Common myeloid progenitor, CD34-positive (primary cell): ENCODE measurements at places on chromosomes 5 and 9.

DNA sequence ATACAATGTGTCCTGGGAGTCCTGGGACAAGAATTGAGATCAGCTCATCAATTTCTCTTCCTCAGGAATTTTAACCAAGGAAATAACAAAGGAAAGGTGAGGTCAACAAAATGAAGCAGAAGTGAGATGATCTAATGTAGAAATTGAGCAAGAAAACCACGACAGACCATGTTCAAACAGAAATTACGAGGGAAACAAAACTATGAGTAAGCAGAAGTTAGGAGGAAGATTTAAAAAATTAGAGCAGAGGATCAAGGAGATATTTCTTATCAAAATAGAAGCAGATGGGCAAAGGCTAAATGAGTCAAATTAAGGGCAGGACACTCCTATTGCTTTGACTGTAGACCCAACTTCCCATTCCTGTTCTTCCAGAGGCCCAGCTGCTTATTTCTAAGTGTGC, 97.4 kb downstream of the HINT1 start:
- no peak for DNase-seq

GRCh38 chr5:10977011-10977410, 216.0 kb upstream of the DAP start:
- no peak for DNase-seq

DNA sequence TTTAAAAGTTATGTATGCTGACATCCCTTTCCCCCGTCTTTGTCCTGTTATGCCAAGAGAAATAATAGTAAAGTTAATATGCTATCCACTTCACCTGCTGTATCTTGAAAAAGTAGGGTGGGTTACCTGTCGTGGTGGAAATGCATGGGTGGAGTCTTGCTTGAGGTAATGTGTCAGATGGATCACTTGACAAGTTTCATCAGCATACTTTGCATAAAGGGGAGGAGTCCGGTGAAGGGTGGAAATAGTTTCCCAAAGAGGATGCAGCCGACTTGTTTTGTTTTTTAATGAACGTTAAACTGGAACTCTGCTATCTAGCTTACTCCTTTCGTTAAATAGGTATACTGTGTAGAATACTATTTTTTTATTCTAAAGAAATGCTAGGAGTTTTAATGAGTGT, 9.0 kb upstream of the DMRT3 start:
- DNase-seq, result no peak

GRCh38 chr5:1762883-1763547, 36.6 kb downstream of the MRPL36 start:
- DNase-seq, result no peak

GRCh38 chr5:172544371-172545095, 90.2 kb upstream of the SH3PXD2B start:
- DNase-seq, result no peak

DNA sequence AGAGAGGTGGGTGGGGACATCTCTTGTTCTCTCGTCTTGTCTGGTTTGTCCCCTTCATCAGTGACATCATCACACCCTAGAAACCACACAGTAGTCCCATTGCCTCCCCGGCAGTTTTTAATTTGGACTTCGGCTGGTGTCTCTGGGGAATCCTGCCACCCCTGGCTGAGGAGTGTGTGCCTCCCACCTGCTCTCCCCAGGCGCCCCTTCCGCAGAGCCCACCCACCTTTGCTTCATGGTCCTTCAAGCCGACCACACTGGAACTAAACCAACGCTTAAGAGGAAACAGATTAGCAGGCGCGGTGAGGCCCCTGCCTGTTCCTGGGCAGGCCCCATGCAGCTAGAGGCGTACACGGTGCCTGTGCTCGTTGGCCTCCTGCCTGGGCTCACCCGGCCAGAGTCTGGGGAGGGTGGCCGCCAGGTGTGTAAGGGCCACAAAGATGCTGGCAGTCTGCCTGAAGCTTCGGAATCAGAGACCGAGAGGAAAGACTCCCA, 107.6 kb upstream of the SPRY4 start:
- peak; percentile 90 for DNase-seq

DNA sequence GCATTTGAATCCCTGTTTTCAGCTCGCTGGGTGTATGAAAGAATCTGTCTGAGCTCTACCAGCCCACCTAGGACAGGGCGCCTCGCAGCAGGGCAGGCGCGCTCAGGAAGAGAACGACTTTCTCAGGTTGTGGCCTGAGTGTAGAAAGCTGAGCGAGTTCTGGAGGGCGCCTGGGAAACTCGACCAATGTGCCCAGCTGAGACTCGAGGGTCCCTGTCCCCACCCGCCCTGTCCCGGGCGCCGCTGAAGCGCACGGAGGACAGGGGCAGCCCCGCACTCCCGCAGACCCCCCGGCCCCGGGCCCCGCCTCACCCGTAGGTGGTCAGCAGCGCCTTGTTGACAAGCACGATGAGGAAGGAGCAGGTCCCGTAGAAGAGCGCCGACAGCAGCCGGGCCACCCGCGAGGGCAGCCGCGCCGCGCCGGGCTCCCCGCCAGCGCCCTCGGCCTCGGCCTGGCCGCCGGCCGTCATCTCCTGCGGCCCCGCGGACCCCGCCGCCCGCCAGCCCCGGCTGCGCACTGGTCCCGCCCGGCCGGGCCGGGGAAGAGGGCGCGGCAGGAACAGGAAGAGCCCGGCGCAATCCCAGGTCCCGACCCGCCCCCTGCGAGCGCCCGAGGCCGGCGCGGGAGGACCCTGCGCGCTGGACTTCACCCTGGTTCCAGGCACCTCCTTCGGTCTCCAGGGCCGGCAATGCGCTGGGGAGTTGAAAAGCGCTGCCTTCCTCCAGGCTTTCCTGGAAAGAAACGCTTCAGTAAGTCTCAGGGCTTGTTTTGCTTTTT, at the start of gene SLC35D2:
SLC35D2 (minus strand) TSS at position 547 of the 778 bp plus-strand sequence; CDS start at position 470, 77 bp downstream.
- peak; percentile 49 for DNase-seq

GRCh38 chr5:58263296-58263695, 196.6 kb downstream of the PLK2 start:
- no peak for DNase-seq

DNA sequence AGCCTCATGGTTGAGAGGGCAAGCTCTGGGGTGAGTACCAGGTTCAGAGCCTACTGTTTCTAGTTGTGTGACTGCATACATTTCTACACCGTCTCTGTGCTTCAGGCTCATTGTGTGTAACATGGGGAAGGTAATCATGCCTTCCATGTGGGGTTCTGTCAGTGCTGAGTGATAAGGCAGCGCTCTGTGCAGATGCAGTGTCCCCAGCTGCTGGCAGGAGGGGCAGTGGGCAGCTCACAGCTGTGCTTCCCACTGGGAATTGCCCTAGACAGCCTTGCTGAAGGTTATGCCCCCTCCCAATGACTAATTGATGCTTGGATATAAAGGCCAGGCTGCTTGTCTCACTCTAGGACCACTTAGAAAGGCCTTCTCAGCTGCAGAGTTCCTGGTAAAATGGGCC, 121.8 kb upstream of the SAP30L start:
- DNase-seq, result no peak

- peak; percentile 74 for DNase-seq
Observed at GRCh38 chr5:173782671-173783101, 105.5 kb upstream of the CPEB4 start.

DNA sequence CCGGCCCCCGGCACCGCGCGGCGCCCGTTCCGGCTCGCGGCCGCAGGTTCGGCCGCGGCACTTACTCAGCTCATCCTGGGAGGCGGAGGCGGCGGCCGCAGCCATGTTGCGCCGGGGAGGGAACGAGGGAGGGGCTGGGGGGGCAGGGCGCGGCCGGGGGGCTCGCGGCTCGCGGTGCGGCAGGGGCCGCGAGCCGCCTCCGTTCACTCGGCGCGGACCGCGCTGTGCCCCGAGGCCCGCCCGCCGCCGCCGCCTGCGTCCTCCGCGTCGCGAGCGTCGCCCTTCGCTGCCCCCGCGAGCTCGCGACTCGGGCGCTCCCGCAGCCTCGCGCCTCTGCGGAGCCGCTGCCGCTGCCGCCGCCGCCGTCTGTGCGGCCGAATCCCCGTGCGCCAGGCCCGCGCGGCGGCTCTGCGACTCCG, 735 bp downstream of the ECPAS start:
- DNase-seq, result no peak

- no peak for DNase-seq
Observed at GRCh38 chr5:61030163-61030482, 85.1 kb downstream of the NDUFAF2 start.

DNA sequence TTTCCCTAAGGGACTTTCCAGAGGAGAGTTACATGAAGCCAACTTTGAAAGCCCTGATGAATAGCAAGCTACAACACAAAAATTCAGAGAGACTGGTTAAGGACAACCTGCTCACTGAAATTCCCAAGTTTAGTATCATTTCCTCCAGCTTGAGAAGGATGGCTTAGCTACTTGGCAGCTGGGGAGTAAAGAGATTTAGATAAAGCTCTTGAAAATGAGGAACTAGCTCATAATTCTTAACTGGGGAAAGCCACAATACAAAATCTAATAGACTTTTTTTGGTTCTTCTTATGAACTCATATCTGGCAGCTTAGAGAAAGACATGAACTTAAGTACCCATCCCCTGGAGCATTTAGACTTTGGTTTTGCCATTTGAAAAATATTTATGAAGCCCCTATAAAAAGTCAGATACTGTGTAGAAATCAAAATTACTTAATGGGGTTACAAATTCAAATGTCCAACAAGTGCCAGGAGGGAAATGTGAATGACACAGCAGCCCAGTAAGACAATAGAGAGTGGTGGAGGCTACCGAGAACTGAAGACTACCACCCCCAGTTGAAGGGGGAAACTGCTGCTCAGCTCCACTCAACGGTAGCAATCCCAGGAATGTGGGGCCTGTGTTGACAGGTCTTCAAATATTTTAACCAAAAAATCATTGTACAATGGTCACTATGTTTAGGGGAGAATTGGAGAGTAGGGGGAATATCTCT, 79.4 kb upstream of the ADRB2 start:
- peak; percentile 91 for DNase-seq

- no peak for DNase-seq
Observed at GRCh38 chr9:8252445-8252844, 452.9 kb upstream of the DMAC1 start.

- DNase-seq, result no peak
Observed at GRCh38 chr5:56851258-56851941, 36.1 kb downstream of the MAP3K1 start.

GRCh38 chr5:36168737-36169136, 16.8 kb downstream of the SKP2 start:
- no peak for DNase-seq

DNA sequence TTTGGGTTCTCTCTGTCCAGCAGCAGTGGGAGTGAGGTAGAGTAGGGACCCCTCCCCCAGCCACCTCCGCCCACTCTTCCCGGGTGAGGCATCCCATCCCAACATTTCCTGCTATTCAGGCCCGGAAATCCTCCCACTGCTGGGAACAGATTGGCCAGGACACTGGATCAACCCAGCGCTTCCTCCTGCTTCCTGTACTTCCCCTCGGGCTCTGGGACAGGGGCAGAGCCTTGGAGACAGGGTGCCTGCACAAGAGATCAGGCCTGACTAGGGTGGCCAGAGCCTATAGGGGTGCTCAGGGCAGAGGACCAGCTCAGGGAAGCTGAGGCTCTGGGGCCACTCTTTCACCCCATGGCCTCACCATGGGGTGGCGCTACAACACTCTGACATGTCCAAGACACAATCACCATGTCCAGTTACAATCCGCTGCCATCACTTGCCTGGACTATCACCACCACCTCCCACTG, 14.5 kb downstream of the SH2D3C start:
- peak; percentile 41 for DNase-seq

GRCh38 chr5:160385496-160385895, 14.4 kb downstream of the FAM200C start:
- no peak for DNase-seq

DNA sequence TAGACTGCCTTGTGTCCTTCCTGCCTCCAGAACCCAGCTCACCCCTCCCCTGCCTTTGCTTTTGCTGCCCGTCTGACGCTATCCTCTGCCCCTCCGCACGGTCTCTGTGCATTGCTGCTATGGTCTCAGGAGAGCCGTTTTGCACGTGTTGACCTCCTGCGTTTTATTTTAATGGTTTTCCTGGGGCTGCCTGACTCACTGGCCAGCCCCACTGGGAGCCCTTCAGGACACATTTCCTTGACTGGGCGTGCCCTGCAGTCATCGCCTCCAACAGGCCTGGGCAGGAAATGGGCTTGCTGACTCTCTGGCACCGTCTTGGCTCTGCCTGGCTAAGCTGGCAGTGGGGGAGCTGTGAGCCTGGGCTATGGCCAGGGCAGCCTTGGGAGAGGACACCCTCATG, 17.9 kb upstream of the ASS1 start:
- DNase-seq, result no peak

DNA sequence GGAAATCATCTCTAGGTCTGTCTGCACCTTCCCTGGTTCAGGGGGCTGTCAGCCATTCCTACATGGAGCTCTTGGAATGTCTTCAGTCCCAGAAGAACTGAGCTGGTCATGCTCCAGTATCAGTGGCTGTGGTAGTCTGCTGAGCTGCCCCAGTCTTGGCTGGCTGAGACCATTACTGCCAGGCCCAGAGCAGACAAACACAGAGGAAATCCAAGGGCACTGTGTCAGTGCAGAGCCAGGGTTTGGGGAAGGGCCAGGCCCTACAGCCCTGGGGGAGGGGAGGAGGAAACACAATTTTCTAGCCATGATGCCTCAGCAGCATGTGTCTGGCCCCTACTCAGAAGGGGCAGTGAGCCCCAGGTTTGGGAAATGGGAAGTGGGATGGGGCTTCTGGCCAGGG, 58.4 kb downstream of the ARHGEF37 start:
- no peak for DNase-seq
